Esophagus squamous epithelium (tissue), 5 donors: ENCODE measurements at places on chromosomes 16 and 17. TPM values are rescaled to one million over a fixed set of nuclear protein-coding genes. Genes with fewer than 3 reads are reported as not detected.

Gene ADORA2B
- 34.9 TPM for total RNA-seq

Gene DNAH3
- not detected for total RNA-seq

Gene CCL17
- total RNA-seq = 0.64 TPM

Gene EVPLL
- 9.4 TPM for total RNA-seq

Gene SULT1A2
- not detected for total RNA-seq

Gene BAHCC1
- 3.8 TPM for total RNA-seq

GRCh38 chr17:66684731-66685130, 150.2 kb upstream of the CACNG5 start:
- DNase-seq = no peak

- no peak for DNase-seq
These were observed 8.4 kb downstream of the SOST start for GRCh38 chr17:43750153-43750552.

DNA sequence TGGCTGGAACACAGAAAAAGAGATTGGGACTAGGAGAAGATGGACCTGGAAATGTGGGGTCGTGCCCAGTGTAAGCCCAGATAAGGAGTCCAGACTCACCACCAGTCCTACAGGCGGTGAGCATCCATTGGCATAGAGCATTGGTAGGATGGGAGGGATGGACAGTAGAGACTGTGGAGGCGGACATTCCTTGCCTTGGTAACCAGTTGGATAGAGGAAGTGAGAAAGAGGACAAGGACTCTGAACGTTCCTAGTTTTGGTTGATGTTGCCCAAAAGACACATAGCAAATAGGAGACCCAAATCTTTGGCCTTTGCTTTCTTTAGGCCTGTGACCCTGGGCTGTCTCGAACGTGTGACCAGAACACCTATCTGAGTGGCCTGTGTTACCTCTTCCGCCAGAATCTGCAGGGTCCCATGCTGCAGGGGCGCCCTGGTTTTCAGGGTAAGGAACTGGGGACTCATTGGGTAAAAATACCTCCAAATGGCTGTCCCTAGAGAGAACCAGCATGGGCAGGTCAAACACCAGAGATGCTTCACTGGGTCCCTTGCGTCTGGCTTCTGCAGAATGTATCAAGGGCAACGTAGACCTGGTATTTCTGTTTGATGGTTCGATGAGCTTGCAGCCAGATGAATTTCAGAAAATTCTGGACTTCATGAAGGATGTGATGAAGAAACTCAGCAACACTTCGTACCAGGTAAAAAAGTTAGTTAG, 6.4 kb downstream of the ITGAL start:
- no peak for DNase-seq

DNA sequence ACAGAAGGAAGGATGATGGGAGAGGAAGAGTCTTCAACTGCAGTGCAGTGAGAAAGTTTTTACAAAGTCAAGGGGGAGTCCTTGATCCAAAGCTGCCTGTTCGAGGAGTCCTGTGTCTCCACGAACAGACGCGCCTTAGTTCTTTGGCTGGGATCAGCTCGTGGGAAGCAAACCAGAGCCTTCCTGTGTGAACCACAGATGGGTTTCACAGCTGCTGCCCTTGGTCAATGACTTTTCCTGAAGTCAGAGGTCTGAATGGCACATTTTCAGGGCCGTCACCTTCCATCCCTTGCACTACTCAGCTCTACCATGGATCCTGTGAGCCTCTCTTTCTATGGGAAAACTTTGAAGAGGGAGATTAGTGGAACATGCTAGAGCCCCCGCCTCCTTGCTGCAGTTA, 4.2 kb upstream of the SBK1 start:
- DNase-seq = no peak

GRCh38 chr16:10990378-10990777, 46.0 kb downstream of the CLEC16A start:
- no peak for DNase-seq

DNA sequence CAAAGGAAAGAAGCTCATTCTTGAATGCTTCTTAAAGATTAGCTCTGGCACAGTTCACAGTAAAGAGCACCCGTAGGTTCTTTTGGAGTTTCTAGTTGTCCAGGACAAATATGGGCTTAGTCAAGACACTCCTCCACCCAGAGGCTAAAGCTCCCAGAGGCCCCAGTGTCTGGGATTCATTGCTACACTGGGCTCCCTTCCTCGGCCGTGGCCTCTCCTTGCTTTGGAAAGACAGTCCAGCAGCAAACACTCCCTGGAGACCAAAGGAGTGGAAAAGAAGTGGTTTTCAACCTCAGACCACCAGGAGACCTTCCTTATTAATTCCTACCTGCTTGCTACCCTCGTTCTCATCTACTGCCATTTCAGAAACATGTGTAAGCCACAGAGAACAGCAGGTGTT, 17.1 kb downstream of the PHB1 start:
- no peak for DNase-seq

DNA sequence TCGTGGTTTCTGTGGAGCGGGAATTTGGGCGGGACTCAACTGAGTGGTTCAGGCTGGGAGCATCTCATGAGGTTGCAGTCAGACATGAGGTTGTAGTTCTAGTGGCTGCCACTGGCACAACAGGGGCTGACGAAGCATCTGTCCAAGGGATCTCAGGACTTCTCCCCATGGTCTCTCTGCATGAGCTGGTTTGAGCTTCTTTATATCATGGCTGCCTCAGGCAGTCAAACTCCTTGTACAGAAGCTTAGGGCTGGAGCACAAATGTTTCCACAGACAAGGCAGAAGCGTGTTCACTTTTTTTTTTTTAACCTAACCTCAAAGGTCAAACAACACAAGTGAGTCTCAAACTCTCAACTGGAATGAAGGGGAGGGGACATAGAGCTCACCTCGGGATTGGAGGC, 243.3 kb downstream of the MSI2 start:
- no peak for DNase-seq

- DNase-seq = no peak
These were observed 150.6 kb downstream of the CLEC16A start for GRCh38 chr16:11094857-11095565.

DNA sequence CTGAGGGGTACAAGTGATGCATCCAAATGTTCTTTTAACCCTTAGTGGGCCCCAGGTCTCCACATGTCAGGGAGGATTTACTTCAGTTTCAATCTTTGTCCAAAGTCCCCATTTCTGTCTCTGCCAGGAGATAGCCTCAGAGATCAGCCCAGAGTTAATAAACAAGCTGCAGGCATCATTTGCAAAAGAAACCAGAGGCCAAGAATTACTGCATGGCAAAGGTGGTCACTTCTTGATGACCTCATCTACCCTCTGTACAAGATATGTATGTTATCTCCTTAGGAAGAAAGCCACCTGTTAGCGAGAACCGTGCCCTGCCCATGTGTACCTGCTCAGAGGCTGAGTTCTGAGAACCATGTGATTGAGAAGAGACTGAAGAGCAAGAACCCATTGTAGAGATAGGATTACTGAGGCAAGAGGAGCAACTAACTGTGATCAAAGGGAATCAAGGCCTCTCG, 40.3 kb downstream of the SALL1 start:
- no peak for DNase-seq

DNA sequence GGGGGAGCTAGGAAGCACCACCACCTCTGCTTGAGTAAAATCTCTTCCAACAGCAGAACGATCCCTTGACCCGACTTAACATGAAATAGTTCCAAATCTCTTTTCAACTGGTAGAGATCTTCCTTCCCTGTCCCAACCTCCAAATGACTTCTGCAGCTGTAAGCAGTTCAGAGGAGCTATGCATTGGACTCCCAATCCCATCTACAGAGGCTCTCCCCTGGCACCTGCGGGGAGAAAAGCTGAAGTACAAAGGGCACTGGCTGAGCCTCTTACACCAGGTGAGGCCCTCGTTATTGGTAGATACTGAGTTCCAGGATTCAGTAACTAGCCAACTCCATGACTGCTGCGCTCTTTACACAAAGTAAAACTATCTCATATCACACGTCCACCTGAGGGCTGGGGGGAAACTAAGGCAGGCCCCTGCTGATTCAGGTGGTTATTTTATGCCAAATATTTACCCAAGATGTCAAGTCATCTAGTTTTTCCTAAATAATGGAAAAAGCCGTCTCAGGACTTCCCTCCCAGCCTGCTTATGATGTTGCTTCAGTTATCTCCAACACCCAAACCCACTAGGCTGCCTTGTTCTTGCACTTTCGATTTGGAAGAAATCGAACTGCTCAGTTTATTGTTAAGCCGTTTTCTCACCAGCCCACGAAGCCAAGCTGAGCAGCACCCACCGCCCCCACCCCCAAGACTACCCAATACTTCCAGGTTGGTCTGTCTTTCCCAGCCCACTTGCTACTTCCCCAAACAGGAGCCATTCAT, 3.2 kb downstream of the ACTG1 start:
- DNase-seq = no peak

GRCh38 chr16:66900721-66901441, 17.8 kb downstream of the CDH16 start:
- DNase-seq = no peak

GRCh38 chr17:3710951-3711383, 12.7 kb upstream of the HASPIN start:
- no peak for DNase-seq

GRCh38 chr17:1095090-1095852, 84.5 kb downstream of the ABR start:
- no peak for DNase-seq

DNA sequence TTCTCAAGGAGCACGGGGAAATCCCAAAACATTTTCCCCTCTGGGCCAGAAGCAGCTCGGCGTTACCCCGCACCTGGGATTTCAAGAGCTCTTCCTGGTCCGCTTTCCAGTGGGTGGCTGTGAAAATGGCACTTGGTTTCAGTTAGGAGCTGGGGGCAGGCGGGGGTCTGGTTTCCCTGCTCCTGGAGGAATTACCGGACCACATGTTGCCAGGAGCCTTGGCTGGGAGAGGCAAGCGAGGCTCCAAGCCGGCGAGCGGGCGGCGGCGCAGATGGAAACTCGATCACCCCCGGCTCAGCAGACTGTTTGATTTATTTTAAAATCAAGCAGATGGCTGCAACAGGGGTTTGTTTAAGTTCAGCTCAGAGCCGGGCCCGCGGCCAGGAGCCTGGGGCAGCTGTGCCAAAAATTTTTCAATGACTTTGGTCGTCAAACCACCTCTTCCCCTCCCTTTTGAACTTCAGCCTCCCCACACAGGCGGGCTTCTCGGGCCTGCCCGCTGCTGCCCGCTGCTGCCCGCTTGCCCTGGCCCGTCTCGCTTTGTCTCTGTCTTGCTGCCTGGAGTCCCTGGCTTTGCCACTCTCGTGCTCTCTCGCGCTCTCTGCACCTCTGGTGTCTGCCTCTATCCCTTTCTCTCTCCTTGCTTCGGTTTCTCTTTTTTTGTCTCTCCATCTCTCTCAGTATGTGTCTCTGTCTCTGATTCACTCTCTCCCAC, 108.0 kb upstream of the CIBAR2 start:
- no peak for DNase-seq

- DNase-seq = no peak
These were observed 16.9 kb upstream of the LCMT1 start for GRCh38 chr16:25094596-25094995.

GRCh38 chr17:54867634-54868033, 33.0 kb upstream of the TOM1L1 start:
- no peak for DNase-seq

GRCh38 chr16:16096121-16096857, 127.0 kb downstream of the ABCC6 start:
- no peak for DNase-seq

DNA sequence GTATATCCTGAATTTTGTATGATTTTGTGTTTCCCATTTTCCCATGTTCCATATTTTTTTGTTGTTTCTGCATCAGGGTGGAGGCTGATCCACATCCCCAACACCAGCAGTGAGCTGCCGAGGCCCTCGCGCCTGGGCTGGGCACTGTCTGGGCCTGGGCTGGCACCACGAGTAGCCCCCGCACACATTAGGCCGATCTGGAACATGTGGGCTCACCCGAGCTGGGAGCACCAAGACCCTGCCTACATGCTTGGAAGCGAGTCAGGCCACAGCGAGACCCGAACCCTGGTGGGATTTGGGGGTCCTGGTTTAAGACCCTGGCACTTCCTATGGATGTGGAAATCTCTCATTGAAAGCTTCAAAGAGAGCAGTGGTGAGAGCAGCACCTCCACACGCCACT, 8.5 kb downstream of the KCTD5 start:
- no peak for DNase-seq

DNA sequence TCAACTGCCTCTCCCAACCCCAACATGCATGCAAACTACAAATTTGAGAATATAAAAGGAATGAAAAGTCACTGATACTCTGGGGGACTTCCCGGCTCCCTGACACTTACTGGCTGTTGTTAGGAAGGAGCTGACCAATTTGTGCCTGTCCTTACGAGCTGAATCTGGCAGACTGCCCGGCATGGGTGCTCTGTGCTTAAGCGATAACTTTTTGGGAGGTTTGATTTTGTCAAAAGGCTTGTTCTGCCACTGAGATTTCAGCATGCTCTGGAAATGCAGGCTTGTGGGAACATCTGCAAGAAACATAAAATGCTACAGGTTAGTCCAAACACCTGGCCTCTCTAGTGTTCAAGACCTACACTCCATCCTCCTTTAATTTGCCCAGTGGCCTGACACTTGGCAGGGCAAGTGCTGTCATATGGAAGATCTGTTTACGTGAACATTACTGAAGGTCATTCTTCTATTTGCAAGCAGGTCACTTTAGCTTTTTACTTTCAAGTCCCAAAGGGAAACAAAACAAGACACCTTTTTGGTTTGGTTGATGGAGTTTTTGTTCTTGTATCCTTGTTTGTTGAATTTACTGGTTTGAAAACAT, 40.6 kb downstream of the STH start:
- no peak for DNase-seq

DNA sequence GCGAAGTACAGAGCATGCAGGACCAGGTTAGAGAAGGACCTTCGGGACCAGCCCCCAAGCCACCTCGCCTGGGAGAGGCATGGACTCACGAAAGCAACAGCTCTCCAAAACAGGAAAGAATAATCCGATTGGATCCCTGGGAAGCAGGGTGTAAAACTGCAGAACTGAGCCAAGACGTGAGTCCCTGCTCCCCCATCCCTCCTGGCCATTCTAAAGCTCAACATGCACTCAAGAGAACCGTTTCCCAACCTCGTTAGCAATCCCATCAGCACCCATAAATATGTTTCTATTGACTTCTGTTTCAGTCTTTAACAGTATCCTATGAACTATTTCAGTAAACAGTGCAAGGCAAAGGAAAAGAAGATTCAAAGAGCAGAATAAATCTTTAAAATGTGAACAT, 167.0 kb downstream of the COPRS start:
- no peak for DNase-seq

DNA sequence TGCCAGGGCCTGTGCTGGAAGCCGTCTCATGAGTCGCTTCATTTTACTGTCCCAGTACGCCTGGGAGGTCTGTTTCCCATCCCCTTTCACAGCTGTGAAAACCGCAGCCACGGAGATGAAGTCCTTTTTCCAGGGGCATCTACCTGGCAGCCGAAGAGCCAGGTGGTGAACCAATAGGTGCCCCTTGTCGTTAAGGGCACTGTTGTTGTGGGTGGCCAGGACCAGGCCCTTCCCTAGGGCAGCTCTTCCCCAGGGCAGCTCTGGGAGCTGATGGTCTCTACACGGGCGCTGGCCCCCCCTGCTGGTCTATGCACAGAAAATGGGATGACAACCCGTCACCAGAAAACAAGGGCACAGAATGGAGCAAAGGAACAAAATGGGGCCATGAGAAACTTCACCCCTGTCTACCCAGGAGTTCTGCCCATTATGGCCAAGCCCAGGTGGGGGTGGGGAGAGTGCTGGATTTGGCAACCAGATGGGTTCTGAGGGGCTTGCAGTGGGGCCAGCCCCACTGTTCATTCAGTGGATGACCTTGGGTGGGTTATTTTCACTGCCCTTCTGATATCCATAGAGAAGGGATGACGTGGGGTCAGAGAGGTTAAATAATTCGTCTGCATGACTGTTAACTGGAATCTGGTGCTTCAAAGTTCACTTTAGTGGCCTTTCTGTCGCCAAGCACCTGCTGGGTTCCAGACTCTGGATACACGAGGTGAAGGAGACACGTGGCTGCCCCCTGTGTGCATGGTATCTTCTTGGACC, 11.5 kb downstream of the RMI2 start:
- no peak for DNase-seq

GRCh38 chr17:48596735-48597527, 3.4 kb upstream of the HOXB5 start:
- DNase-seq = no peak
